ENCODE measurements at places on chromosomes 16 and 17.

- no peak for DNase-seq
Measured at GRCh38 chr16:50306287-50306686, 39.9 kb downstream of the ADCY7 start.

GRCh38 chr17:60832151-60832585 is 154.5 kb downstream of the BCAS3 start:
- DNase-seq = no peak

DNA sequence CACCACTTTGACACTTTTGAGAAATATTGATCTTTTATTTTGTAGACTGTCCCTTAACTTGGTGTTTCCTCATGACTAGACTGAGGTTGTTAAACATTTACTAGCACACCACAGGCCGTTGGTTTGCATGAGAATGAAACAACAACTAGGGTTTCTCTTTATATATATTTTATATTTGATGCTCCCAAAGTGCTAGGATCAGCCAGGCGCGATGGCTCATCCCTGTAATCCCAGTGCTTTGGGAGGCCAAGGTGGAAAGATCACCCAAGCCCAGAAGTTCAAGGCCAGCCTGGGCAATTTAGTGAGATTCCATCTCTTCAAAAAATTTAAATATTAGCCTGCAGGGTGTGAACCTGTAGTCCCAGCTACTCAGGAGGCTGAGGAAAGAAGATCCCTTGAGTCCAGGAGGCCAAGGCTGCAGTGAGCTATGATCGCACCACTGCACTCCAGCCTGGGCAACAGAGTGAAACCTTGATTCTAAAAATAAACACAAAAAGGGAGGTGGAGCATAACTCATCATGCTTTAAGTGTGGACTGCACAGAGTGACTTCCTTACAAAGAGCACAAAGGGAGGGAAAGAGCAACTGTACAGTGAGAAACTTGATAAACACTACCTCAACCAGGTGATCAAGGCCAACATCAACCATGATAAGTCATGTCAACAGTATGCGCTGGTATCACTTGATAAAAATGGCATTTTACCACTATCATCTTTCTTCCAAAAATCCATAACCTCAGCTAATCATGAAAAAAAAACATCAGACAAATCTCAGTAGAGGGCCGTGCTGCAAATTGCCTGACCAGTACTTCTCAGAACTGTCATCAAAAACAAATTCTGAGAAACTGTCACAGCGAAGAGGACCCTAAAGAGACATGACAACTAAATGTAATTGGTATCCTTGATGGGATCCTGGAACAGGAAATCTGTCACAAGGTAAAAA is 72.8 kb upstream of the ATF7IP2 start:
- DNase-seq = no peak

GRCh38 chr16:81327011-81327410 is 12.2 kb downstream of the GAN start:
- no peak for DNase-seq

DNA sequence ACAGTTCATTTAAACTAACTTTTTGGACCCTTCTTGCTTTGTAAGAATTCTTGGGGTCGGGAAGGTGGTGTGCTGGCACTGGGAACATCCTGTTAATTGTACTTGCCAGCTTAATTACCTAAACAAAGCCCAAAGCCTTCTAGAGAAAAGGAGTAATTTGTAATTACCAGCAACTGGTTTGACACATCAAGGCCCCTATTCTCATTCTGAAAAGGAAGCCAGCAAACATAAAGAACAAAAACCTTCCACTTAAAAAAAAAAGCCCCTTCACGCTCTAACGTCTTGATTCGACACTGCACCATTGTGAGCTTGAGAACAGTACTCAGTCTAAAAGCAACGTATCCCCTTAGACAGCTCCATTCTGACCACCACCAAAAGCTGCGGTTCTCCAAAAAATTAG is 74.7 kb upstream of the RPH3AL start:
- no peak for DNase-seq

DNA sequence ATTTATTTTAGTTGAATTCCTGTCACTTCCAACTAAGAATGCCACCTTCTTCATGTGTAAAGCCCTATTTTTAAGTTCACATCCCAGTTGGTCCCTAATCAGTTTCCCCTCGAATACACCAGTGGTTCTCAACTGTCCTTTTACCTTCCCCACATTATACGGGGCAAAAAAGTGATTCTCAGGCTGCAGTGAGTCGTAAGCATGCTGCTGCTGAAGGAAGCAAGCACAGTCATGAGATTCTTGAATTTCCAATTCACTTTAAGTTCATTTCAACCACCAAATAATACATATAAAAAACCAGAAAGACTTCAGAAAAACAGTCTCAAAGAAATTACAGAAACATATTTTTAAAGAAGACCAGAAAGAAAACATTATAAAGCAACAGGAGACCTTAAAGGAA is 47.9 kb downstream of the UBE2G1 start:
- no peak for DNase-seq
